Iris pigment epithelial cell (primary cell): ENCODE measurements at places on chromosomes 7 and 10.
A peak's percentile ranks its signal among the peaks of the same experiment; 100 is the strongest.

DNA sequence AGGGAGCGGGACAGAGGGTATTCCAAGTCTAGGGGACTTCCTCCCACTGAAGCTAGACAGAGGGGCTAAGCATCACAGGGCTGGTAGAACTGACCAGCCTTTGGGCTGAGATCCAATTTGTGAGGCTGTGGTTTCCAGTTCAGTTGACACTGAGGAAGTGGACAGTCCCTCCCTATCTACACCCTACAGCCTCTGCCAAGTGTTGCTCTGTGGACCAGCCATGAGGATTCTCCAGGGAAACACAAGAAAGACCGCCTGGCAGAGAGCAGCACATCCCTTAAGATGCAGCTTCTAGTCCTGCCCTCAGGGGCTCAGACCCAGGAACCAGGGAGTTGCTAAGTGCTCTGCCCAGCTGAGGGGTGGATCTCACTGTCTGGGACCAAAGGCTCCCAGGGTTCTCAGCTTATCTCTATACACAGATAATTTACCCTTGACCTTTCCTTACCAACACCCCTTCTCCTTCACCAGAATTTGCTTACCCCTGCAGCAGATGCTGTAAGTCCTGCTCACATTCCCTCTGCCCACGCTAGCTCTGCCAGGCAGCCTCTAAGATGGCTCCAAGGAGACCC is 252.0 kb downstream of the SKIDA1 start:
- DNase-seq = no peak

GRCh38 chr7:129804890-129805719 is 147.7 kb downstream of the UBE2H start:
- no peak for DNase-seq

GRCh38 chr7:53917637-53918036 is 624.5 kb upstream of the VSTM2A start:
- no peak for DNase-seq

DNA sequence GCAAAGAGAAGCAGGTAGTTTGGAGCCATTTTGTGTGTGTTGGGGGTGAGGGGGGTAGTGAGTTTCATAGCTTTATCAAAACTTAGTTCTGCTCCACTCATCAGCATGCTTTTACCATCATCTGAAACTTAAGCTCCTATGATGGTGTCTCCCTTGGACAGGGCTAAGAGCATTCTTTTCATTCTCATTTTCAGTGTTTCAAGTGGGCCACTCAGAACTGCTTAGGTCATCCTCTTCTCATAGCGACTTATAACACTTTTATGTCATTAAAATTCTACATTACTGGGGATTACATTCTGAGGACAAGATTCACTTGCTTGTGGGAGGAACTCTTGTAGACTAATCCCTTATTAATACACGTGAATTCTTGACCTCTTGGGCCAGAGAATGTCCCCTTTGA is 649.4 kb downstream of the SUGCT start:
- DNase-seq = no peak

DNA sequence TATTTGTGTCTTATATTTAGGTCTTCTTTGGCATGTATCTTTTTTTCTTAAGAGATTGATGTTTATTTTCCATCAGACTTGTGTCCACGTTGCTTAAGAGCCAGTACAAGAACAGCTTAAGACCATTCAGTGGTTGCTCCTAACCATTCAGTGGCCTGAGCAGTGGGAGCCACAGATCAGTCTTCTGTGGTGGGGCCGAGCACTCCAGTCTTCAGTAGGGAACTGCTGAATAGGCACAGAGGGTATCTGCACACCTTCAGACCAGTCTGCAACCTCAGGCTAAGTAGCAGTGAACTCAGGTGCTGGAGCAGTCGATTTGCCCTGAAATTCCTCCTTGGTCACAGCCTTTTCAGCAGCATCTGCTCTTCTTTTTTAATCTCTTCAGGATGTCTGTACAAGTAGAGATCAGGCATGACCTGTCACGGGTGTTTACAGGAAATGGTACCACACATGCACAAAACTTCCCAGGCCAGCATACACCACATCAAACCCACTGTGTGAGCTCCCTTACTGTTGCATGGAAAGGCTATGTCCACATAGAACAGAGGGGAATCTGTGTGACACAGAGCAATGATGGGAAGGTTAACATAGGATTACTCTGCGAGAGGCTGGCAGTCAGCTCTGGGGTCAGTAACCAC is 51.5 kb downstream of the FAM107B start:
- DNase-seq = no peak

DNA sequence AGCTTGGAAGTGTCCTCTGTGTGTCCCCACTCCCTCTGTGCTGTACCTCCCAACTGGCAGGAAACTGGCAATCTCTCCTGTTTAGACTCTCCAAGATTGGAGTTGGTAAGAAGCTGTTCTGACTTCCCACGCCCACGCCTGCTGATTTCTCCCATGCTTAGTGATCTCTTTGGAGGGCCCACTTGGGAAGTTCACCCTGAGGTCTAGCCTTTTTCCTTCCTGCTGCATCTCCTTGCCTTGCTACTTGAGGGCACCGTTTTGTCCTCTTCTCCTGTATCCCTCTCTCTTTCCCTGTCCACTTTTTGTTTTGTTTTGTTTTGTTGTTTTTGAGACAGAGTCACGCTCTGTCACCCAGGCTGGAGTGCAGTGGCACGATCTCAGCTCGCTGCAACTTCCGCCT is 35.4 kb downstream of the ZAN start:
- no peak for DNase-seq

- peak; percentile 69 for DNase-seq
Observed at GRCh38 chr10:69733791-69734261, 67.9 kb upstream of the COL13A1 start.

DNA sequence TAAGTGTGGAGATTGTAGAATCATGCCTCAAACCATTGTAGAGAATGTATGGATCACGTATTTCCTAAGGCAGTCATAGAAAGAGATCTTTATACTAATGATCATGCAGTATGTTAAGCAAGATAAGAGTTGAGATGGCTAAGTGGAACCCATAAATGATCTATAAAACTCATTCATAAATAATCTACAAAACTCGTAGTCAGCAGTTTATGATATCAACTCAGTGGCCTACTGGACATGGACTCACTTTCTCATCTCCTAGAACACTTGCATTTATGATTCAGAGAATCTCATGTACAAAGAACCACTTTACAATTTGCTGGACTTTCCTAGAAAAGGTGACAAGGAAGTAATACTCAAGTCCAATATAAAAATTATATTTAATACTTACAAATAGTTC is 339.6 kb downstream of the PCLO start:
- DNase-seq = no peak

DNA sequence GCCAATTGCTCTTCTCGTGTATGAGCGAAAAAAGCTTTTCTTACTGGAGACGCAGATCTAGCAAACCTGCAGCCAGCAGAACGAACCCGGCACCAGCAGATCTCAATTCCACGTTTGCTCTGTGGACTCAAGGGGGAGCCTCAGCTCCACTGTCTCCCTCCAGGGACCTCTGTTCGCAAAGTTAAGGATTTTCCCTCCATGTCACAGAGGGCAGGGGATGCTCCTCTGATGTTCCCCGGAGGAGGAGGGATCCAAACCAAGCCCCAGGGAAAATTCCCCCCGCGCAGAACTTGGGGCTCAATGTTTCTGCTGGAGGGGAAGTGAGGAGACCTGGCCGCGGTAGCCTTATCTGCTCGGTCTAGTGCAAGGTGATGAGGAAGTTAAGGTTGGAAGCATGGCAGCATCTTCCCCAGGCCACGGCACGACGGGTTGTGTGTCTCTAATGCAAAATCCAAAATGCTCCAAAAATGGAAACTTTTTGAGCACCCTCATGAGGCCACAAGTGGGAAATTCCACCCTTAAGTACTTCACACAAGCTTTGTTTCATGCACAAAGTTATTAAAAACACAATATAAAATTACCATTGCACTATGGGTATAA is 9.0 kb downstream of the IQCE start:
- DNase-seq = peak; percentile 36

- DNase-seq = no peak
Observed at GRCh38 chr10:59281861-59282260, 80.5 kb downstream of the FAM13C start.

- no peak for DNase-seq
Observed at GRCh38 chr10:126321440-126321839, 66.8 kb downstream of the ADAM12 start.

DNA sequence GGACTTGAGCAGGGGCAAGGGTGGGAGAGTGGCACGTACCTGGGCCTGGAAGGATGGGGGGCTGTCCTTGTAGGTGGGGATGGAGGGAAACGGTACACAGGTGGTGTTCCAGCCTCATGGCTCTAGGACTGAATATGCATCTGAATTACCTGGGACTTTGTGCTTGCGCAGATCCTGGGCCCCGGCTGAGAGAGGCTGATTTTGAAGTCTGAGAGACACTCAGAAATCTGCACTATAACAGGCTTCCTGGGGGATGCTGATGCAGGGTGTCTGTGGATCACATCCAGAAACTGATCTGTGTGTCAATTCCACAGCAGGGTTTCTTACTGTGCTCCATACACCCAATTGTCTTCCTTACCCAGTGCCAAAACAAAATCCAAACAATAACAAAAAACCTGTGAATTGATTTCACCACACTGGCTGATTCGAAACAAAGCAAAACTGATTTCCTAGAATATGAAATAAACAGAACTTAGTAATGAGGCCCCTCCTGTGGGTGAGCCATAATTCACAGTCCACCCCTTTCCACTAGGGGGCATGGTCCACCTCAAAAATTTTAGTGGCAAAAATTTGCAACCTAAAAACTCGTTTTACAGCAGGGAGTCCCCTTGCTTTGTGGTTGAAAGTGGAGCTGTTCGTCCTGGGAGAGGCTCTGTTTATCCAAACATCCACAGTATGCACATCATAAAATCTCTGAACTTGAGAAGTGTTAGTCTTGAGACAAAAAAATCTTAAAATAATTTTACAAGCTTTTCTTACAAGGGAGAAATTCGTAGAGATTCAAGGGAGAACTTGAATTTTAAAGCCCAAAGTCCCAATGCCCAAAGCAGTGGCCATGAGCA is 32.0 kb upstream of the PLEKHA1 start:
- peak; percentile 58 for DNase-seq

- no peak for DNase-seq
Observed at GRCh38 chr10:52674474-52674873, 98.1 kb downstream of the MBL2 start.

DNA sequence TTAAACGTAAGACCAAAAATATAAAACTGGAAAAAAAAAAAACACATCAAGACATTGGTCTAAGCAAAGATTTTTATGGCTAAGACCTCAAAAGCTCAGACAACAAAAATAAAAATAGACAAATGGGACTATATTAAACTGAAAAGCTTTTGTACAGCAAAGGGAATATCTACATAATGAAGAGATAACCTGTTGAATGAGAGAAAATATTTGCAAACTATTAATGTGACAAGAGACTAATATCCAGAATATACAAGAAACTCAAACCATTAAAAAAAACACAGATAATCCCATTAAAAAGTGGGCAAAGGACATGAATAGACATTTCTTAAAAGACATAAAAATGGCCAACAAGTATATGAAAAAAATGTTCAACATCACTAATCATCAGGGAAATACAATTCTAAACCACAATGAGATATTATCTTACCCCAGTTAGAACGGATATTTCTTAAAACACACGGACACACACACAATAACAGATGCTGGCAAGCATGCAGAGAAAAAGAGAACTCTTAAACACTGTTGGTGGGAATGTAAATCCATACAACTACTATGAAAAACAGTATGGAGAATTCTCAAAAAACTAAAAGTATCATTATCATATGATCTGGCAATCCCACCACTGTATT is 28.8 kb downstream of the CNOT4 start:
- no peak for DNase-seq

DNA sequence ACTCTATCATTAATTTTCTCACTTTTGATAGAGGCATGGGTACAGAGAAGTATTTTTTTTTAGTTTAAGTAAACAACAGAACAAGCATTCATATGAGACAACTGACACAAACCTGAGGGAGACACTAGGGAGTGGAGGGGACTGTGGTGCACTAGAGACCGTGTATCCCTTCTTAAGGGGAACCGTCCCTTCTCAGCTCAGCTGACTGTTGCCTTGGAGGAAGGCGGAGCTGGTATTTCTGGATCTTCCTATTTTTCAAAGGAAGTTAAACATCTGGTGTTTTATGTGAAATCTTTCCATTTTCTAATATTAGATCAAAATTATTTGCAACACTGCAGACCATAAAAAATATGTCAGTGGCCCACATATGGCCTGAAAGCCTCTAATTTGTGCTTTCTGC is 113.6 kb upstream of the MACROH2A2 start:
- DNase-seq = no peak

GRCh38 chr10:52961323-52961722 is 188.7 kb upstream of the MBL2 start:
- DNase-seq = no peak

- DNase-seq = no peak
Observed at GRCh38 chr10:75677541-75677940, 246.1 kb downstream of the LRMDA start.

DNA sequence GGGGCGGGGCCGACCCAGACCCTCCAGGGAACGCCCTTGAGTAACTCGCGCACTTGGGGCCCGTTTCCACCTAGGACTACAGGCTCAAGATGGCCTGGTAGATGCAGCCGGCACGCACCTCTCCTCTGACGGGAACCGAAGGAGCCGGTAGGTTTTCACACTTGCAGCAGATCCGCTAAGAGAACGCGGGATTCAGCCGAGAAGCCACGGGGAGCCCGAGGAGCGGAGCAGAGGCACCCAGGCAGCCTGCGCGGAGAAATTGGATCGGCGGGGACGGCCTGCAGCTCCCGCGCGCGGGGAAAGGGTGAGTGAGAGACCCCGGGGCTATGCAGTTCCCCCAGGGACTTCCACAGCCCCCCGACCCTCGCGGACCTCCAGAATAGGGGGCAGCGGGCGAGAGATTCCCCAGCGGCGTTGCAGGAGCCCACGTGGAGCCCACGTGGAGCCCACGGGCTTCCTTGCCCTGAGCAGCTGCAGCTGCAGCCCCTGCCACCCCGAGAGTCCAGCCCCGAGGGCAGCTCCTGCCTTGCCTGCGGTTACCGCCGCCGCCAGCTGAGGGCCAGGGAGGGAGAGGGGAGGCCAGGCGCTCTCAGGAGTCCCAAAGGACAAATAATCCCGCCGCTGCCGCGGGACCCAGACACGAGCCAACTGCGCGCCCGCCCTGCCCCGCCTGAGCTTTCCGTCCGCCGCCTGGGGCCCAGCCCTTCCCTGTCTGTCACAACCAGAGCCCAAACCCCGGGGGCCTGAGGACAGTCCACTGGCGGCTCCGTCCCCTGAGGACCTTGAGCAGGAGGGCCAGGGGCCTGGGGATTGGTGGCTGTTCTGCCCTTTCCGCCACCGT is 13.1 kb downstream of the IFT22 start:
- peak; percentile 48 for DNase-seq

DNA sequence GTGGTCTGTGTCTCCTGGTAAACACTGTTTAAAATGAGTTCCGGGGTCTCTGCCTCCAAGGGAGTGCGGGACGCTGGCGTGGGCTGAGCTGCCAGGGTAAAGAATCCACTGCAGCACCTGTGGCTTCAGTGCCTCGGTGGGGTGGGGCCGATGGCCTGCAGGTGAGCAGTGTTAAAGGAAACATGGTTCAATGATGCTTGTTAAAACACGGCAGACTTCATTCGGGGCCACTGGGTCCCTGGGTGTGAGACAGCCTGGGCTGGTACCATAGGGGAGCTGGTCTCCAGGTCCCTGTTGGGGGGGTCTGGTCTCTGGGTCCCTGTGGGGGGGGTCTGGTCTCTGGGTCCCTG is 24.9 kb upstream of the KNDC1 start:
- no peak for DNase-seq
